ENCODE measurements at places on chromosomes 1 and 21. TPM values are rescaled to one million over a fixed set of nuclear protein-coding genes. Genes with fewer than 3 reads are reported as not detected.

Gene LCE4A
- not detected for total RNA-seq

- H3K36me3 ChIP-seq, result no peaks in the 10 kb centered on the region
- H3K27me3 ChIP-seq, result no peaks in the 10 kb centered on the region
- H3K27ac ChIP-seq, result peak overlapping the region; percentile 95
- H3K4me1 ChIP-seq, result no peaks in the 10 kb centered on the region
- no peak overlapping the region for H3K4me3 ChIP-seq
These were observed 149.0 kb downstream of the TOMM20 start for GRCh38 chr1:234979296-234980279.

GRCh38 chr1:59083946-59084865 is 212.7 kb upstream of the FGGY start:
- H3K27me3 ChIP-seq, result no peaks in the 10 kb centered on the region
- H3K4me1 ChIP-seq, result no peaks in the 10 kb centered on the region
- H3K4me3 ChIP-seq, result no peak overlapping the region
- H3K36me3 ChIP-seq, result no peaks in the 10 kb centered on the region
- no peak for DNase-seq
- no peak overlapping the region for H3K27ac ChIP-seq

DNA sequence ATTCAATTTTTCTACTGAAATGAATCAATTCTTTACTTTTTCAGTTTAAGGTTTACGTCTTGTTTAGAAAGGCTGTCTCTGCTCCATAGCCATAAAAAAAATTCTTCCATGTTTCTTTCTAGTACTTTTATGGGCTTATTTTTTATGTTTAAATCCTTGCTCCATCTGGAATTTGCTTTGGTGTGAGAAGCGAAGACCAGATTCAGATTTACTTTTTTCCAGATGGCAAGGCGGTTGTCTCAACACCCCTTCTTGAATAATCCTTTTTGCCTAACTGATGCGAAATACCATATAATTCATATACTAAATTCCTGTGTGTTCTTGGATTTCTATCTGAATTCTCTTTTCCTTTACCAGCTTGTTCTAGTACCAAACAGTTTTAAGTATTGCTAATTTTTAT is 101.5 kb downstream of the C1orf94 start:
- no peaks in the 10 kb centered on the region for H3K27me3 ChIP-seq
- no peaks in the 10 kb centered on the region for H3K4me1 ChIP-seq
- no peak for DNase-seq

GRCh38 chr1:212353181-212353580 is 61.5 kb downstream of the PACC1 start:
- H3K27ac ChIP-seq, result no peak overlapping the region
- H3K4me1 ChIP-seq, result no peaks in the 10 kb centered on the region
- peaks cover 28% of the 10 kb centered on the region for H3K36me3 ChIP-seq
- no peaks in the 10 kb centered on the region for H3K27me3 ChIP-seq
